ENCODE measurements at places on chromosomes 1 and 21.
A peak's percentile ranks its signal among the peaks of the same experiment; 100 is the strongest.

DNA sequence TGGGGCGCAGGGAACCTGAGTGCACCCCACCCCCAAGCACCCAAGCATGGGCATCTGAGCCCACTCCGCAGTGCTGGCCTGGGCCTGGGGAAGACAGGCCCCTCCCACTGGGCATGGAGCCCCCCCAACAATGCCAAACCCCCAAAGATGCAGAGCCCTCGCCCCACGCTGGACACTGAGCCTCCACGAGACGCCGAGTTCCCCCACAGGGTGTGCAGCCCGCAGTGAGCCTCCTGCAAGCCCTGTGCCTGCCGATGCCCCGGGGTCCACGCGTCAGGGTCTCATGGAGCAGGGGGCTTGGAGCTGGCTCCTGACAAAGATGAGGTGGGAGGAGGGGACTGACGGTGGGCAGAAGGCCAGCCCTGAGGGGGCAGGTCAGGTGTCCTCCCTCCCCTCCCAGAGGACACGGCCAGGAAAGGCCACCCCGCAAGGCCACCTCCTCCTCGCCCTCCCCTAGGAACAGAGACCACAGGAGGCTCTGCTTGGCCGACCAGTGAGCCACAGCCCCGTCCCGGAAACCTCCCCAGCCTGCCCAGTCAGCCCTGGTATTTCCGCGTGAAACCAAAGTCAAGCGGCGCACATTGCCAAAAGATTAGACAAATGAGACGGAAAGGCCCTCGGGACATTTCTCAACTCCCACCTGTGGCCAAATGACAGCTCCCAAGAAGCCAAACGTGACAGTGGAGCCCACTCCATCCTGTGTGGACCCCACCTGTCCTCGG, 33.4 kb downstream of the MEGF6 start:
- DNase-seq, result no peak

DNA sequence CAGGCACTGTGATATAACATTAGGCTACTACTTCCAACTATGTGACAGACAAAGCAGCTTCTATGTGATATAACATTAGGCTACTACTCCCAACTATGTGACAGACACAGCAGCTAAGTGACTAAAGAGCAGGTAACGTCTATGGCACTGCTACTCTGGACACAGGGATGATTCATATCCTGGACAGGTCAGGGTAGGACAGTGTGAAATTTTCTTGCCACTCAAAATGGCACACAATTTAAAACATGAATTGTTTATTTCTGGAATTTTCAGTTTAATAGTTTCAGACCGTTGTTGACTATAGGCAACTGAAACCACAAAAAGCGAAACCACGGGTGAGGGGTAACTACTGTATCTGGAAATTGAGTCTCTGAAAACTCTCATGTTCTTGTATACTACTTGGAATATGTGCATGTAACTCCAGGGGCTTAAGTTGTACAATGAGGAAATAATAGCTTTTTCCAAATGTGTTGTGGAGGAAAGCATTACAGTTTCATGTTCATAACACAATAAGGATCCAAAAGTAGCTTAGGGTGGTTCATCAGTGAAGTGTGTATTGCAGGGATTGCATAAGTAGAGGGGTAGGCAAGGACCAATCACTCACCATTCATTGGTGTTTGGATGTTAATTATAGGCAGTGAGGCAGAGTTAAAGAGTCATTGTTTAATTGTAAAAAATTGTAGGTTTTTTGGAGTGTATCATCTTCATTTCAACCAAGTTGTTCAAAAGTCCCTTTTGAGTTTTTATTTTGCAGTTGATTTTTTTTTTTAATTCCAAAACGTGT, 5.3 kb downstream of the DTL start:
- DNase-seq, result no peak

GRCh38 chr1:166167572-166167925, 748 bp upstream of the FAM78B start:
- DNase-seq, result peak; percentile 9

- no peak for DNase-seq
Measured at GRCh38 chr1:108531444-108531843, 28.5 kb upstream of the EEIG2 start.

GRCh38 chr1:15835205-15835740, 12.2 kb upstream of the SPEN start:
- DNase-seq, result no peak

- no peak for DNase-seq
Measured at GRCh38 chr1:242877229-242877628, 352.7 kb upstream of the PLD5 start.

DNA sequence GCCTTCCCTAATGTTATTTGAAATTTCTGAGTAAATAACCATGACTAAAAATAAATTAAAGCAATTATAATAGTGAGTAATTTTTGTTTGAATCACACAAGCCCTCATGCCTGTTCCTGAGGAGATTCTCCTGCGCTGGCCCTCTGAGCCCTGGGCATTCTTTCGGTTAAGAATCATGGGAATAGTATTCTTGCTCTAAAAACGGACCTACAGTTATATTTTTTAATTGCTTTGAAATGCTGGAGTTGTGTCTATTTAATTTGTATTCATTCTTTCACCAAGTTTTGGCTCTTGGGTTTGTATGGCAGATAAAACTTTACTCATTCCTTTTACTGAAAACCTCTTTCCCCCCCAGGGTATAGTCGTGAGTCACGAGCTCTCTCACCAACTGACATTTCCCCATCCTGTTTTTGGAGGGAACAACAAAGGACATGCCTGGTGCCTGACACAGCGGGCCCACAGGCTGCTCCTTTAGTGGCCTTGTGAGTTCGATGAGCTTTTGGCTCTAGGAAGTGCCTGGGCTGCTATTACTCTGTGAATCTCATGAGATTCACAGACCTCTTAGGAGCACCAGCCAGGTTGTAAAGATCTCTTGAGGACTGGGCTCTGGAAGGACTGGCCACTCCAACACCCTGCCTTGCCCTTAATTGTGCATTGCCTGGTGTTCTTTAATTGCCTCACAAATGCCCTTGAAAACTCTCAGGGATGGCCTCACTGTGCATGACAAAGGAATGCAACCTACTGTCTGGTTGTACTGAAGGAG, 58.6 kb downstream of the DDR2 start:
- no peak for DNase-seq

DNA sequence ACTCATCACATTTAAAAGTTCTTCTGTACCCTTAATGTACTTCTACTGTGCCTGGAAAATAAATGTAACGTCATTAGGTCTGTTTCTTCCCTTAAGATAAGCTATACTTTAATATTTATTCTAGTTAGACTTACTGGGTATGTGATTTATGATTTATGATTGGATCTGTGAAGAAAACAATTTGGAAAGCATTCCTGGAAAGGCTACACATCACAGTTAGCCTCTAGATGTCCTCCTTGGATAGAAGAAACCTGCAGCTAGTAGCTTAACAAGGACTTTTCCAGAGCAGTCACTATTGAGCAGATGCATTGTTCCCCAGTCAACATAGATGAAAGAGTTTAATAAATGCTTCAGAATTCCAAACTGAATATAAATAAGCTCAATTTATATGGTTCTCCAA, 22.2 kb upstream of the ABL2 start:
- no peak for DNase-seq

DNA sequence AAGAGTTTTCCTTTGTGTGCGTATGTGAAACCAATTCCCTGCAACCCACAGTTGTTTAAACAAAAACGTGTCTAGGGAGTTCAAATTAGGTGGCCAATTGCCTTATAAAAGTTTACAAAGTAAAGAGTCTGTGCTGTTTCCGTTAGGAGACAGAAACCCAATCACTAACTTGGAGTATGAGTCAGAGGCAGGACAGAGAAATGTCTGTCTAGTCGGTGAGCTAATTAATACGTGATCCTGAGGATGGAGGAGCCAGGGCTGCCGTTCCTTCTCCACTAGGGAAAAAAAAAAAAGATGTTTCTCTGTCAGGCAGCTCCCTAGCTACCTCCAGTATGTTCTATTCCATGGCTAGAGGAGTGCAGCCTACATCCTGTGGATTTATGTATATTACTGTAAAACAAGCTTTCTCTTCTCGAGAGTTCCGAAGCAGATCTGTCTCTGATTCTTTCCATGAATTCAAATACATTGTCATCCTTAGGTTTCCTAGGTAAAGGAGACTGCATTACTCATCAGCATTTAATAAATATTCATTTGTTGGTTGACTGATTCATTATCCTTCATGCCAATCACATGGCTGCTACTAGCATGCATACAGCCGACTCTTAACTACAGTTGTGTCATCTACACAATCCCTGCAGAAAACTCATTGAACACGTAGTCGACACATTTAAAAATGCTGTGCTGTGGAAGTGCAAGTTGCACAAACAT, 430.6 kb downstream of the KIF26B start:
- no peak for DNase-seq

DNA sequence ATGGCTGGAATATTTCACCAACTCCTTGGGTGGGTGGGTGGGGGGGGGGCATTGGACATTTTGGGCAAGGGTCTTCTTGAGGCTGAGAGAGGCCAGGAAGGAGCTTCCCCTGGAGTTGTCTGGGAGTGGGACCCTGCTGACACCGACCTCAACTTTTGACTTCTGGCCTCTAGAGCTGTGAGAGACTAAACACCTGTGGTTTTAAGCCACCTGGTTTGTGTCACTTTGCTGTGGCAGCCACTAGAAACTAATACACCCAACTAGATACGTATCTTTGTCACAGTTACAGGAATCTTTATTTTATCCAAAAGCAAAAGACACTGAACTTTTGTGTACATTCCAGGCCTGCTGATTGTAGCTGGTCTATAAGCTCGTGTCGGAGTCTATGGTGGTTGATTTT, 9.9 kb upstream of the RIPK4 start:
- no peak for DNase-seq

- DNase-seq, result peak; percentile 33
Measured at GRCh38 chr1:6033986-6034749, 11.5 kb upstream of the KCNAB2 start.

GRCh38 chr1:39576016-39576657, 453 bp downstream of the PABPC4 start:
- peak; percentile 35 for DNase-seq

- no peak for DNase-seq
Measured at GRCh38 chr1:31712068-31712467, 8.3 kb upstream of the COL16A1 start.

DNA sequence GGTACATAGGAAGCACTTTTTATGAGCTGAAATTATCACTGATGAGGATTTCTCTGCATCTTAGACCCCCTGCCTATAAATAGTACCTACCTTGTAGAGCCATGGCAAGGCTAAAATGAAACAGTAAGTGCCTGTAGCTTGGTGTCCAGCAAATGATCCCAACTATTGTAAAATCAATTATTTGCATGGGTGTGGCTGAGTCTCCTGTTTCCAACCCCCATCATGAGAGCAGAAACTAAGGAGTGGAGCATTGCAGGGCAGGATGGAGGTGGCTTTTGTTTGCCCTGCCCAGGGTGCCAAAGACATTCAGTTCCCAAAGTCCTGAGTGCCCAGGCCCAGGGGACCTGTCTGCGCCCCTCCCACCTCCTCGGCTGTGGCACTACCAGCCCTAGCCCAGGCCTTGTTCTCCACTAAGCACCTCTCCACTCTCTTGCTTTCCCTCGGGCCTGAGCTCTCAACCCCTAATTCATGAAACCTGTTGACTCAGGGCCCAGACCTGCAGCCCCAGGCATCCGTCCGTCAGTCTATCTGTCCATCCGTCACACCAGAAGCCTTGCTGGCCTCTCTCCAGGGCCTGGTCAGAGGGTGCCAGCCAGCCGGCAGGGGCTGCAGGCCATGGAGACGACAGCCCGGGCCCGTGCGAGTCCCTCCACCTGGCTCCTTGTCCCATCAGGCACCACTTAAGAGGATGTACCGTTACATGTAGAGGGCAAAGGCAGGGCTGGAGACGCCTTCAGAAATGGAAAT, 39.6 kb downstream of the PAX7 start:
- DNase-seq, result no peak

GRCh38 chr21:38760017-38760761, 45.5 kb upstream of the ETS2 start:
- DNase-seq, result no peak

- DNase-seq, result no peak
Measured at GRCh38 chr21:43376478-43376882, 50.5 kb downstream of the SIK1 start.

GRCh38 chr1:185693654-185694053, 40.5 kb upstream of the HMCN1 start:
- no peak for DNase-seq

DNA sequence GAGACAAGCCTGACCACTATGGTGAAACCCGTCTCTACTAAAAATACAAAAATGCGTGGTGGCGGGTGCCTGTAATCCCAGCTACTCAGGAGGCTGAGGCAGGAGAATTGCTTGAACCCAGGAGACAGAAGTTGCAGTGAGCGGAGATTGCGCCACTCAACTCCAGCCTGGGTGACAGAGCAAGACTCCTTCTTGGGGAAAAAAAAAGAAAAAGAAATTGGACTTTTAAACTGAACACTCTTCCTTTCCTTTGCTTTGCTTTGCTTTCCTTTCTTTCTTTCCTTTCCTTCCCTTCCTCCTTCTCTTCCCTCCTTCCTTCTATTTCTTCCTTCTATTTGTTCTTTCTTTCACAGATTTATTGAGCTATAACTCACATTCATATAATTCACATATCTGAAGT, 43.3 kb upstream of the PUM1 start:
- DNase-seq, result no peak

DNA sequence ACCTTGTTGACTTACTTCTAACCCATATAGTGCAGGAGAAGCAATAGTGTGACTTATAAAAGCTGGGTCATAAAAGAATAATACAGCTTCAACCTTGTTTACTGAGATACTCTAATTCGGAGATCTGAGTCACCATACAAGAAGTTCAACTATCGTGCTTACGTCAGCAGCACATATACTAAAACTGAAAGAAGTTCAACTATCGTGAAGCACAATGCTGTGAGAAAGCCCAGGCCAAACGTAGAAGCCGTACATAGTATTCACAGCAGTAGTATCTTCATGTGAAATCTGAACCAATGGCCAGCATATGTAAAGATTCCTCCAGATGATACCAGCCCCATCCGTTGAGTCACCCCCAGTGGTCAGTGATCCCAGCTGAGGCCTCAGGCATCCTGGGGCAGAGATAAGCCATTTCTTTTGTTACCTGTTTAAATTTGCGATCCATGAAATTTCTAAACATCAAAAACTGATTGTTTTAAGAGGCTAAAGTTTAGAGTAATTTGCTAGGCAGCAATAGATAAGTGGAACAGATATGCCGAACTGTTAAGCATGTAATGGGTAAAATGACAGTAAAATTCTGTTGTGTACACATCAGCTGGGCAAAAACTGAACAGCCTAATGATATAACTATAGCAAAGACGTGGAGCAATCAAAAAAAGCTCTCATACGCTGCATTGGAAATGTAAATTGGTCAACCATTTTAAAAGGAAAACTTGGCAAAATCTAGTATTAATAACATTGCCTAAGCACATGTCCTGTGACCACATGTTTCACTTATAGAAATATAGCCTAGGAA, 53.9 kb upstream of the SAMD13 start:
- DNase-seq, result peak; percentile 57

- no peak for DNase-seq
Measured at GRCh38 chr1:161388639-161389038, 21.0 kb upstream of the CFAP126 start.

GRCh38 chr1:40740039-40740996, 43.3 kb upstream of the KCNQ4 start:
- DNase-seq, result no peak

- no peak for DNase-seq
Measured at GRCh38 chr21:45430521-45431501, 25.8 kb downstream of the COL18A1 start.

GRCh38 chr1:47396671-47397196, 19.4 kb upstream of the FOXE3 start:
- DNase-seq, result no peak
